ENCODE measurements at places on chromosomes 5 and 9. TPM values are rescaled to one million over a fixed set of nuclear protein-coding genes. Genes with fewer than 3 reads are reported as not detected.

The TAF1L gene
- not detected for total RNA-seq

The PRRX2 gene
- 10.1 TPM for total RNA-seq

The ZDHHC11B gene
- 0.74 TPM for total RNA-seq

The SPATA31C1 gene
- total RNA-seq = 0.29 TPM

The VAV2 gene
- 62.1 TPM for total RNA-seq

The LCN6 gene
- not detected for total RNA-seq

The CYSRT1 gene
- total RNA-seq = 1.7 TPM

The C5orf34 gene
- 4.1 TPM for total RNA-seq

The ANXA6 gene
- total RNA-seq = 178 TPM

The ADRA1B gene
- total RNA-seq = 2.4 TPM

The GPX8 gene
- total RNA-seq = 86.8 TPM

The RELL2 gene
- 4.6 TPM for total RNA-seq
